Cortex of kidney (tissue), 1 donor: ENCODE measurements at places on chromosomes 6 and 20.

DNA sequence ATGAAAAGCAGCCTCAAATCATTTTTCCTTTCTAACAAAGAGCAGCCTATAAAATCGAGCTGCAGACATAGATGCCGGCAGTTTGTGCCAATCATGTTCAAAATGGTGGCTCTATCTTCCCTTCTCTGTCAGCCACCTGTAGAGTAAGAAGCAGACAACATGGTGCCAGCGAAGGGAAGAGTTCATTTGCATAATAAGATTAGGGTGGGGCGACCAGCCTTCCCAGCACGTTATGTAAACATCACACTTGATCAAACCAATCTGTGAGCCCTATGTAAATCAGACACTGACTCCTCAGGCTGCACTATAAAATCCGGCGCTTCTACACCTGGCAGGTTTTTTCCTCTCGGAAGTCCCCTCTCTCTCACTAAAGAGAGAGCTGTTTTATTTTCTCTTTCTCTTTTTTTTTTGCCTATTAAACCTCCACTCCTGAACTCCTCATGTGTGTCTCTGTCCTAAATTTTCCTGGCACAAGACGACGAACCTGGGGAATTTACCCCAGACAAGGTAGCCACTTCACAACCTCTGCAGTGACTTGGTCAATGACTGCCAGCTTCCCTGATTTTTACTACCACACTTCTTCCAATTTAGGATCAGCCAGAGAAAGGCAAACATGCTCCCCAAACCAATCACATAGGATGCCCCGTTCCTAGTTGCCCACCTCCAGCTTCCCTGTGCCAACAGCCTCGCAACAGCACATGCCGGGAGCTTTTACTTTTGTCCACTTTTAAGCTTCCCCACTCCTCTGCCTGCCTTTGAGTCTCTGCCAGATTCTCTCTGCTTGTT lies 12.9 kb downstream of the TPMT start:
- no peak for DNase-seq

DNA sequence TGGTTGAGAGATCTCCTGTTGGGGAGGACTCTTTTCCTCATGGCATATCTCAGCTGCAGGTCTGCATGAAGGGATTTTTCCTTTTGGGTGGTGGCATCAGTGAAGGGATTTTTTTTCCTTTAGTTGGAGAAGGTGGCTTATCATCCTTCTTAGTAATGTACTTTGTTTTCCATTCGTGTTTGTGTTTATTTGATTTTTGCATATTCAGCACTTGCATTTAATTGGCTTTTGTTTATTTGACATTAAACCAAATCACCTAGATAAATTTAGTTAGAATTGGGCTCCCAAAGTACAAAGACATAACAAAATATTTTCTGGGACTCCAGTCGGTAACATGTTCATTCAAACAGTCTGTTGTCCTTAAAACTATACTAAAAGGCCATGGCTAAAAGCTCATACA lies 56.2 kb upstream of the MANEA start:
- no peak for DNase-seq

GRCh38 chr6:111195656-111196055 lies 108.4 kb downstream of the SLC16A10 start:
- no peak for DNase-seq

DNA sequence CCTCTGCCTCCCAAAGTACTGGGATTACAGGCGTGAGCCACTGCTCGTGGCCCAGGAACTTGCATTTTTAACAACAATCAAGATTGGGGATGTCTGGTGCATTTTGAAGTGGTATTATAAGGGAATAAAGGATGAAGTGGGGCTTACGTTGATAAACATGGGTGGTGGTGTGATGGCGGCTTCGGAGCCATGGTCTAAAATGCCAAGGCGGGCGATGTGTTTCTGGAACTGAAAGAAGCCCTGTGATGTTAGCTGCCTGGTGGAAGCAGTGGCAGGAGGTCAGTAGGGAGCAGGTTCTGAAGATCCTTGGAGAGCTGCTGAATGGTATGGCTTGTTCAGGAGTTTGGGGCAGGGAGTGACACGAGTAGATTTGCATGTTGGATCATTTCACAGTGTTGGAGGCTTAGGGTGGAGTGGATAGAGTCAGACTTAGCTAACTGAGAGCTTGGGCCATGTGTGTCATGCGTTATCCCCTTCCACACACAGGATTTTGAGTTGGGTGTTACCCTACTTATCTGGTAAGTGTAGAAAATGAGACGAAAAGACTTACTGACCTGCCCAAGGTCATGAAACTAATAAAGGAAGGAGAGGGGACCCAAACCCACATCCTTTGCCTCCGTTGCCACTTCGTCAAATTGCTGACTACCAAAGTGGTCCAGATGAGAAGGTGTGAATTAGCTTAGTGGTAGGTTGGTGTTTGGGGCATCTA lies 1.5 kb downstream of the NELFCD start:
- DNase-seq: no peak

DNA sequence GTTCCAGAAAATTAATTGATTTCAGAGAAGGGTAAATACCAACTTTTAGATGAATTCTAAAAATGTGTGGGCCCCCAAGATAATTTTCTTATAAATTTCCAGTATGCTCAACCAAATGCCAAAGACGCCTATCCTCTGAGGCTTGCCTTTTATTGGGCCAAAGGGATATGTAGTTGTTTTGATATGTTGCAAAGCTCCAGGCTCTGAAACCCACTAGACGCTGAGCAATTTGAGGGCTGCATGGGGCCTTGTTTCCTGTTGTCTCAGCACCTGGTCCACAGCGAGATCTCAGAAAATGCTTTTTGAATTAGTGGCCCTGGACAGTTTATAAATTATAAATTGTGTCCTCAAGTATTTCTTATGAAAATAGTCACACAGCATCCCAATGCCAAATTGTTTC lies 397.2 kb downstream of the SAMD5 start:
- no peak for DNase-seq

DNA sequence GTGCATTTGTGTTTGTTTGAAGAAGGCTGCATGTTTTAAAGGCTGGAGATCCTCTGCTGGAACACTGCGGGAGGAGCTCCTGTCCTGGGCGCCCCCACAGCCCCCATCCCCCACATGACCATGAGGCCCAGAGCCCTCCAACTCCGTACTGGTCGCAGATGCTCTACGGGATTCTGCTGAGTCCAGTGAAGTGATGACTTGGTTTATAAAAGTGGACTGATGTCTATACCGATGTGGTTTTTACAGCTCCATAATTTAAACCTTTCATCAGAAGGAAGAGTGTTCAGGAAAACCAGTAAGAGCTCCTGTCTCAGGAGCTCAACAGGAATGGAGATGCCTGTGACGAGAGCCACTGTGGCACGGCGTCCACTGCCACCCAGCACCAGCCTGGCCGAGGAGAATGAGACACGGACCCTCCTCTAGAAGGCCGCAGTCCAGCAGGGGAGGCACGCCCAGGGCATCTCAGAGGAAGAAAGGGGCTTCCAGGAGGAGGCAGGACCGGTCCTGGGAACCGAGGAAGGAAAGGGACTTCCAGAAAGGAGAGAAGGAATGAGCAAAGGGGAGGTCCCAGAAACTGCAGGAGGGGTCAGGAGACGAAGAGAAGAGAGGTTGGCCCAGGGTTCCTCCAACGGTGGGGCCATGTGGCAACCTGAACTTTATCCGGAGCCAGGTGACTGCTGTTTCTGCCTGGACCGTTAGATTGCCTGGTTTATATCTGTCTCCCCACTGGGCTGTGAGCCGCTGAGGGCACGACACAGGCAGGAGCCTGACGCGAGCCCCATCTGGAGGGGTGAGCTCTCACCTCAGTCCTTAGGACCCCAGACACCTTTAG lies 26.9 kb downstream of the BFSP1 start:
- DNase-seq: no peak

- no peak for DNase-seq
These were observed 24.5 kb upstream of the PIM1 start for GRCh38 chr6:37145443-37145842.

GRCh38 chr6:166671434-166672081 lies 44.5 kb upstream of the RPS6KA2 start:
- no peak for DNase-seq

GRCh38 chr6:74892091-74892490 lies 313.8 kb downstream of the COL12A1 start:
- no peak for DNase-seq

DNA sequence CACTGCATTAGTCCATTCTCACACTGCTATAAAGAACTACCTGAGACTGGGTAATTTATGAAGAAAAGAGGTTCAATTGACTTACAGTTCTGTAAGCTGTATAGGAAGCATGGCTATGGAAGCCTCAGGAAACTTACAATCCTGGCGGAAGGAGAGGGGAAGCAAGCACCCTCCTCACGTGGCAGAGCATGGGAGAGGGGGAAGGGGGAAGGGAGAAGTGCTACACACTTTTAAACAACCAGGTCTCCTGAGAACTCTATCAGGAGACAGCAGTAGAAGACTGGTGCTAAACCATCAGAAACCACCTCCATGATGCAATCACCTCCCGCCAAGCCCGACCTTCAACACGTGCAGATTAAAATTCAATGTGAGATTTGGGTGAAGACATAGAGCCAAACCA lies 494.0 kb downstream of the GRIK2 start:
- no peak for DNase-seq

GRCh38 chr6:136887953-136888352 lies 34.1 kb upstream of the SLC35D3 start:
- DNase-seq: no peak

DNA sequence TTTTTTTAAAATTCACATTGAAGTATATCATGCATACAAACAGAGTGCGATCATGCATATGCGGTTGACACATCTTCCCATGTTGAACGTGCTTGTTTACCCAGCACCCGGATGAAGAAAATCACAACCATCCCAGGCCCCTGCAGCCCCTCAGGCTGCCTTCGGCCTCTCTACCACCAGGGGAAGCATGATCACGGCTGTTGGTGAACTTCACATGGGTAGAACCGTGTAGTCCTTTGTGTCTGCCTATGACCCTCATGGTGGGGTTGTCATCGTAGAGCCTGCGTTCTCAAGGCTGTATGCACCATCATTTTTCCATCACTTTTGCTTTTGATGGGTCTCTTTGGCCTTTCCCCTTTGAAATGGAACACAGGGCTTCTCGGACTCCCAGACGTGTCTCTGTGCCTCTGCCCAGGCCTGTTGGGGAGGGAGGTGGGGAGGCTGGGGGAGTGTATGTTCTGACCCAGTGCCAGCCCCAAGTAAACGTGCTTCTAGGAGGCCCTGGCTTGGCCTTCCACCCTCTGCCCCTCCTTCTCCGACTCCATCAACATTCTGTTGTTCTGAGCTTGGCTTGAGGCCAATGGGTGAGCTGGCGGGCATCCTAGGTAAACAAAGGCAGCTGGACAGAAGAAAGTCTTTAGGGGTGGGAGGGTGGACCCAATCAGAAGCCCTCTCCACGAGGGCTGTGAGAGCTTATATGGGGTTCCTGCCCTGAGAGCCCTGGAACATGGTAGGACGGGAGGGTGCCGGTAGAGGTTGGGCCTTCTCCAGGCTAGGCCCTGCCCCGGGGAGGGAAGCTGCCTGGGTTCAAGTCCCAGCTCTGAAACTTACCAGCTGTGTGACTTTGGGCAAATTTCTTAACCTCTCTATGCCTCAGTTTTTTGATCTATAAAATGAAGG lies 39.7 kb downstream of the TGM2 start:
- no peak for DNase-seq

DNA sequence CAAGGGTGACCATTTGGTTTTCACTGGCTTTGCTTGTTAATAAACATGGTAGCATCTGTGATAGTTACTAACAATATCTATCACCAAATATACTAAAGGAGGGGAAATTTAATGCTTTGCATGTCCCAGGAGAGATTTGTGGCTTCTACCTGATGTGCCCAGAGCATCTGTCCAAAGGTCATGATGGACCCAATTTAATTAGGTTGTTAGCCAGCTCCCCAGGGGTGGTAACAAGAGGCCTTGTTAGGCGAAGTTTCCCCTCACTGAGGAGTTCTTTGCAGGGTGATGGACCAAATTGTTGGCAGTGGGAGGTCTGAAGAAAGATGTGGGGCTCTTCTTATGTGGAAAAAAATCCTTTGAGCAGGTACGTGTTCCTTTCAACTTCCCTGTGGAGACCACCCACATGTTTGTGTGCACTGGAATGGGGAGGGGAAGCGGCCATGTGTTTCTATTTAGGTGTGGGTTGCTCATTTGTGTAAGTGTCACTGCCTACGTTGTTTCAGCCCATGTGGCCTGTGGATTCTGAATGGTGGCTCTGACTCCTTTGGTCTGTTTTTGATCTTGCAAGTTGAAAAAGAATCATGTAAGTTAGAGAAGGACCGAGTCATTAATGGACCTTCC lies 137.6 kb downstream of the CLIC5 start:
- DNase-seq: no peak

- DNase-seq: no peak
These were observed 17.9 kb downstream of the MDGA1 start for GRCh38 chr6:37679539-37680476.

DNA sequence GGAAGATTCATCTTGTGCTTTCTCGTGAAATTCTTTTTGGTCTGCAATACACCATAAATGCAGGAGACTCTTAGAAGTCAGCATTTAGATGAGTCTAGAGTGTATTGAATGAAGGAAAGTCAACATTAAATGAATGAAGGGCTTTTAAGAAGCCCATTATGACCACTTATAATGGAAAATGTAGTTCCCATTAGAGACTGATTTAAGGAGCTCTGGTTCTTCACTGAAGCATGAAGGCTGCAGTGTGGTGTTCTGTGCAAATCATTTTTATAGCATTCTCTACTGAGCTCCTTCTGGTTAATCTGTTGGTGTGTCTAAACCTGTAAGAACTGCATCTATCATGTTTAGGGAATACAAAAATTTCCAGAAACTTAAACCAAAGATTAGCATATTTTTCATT lies 19.7 kb downstream of the NCOA7 start:
- DNase-seq: no peak

GRCh38 chr6:32413427-32414047 lies 6.6 kb upstream of the BTNL2 start:
- DNase-seq: no peak

DNA sequence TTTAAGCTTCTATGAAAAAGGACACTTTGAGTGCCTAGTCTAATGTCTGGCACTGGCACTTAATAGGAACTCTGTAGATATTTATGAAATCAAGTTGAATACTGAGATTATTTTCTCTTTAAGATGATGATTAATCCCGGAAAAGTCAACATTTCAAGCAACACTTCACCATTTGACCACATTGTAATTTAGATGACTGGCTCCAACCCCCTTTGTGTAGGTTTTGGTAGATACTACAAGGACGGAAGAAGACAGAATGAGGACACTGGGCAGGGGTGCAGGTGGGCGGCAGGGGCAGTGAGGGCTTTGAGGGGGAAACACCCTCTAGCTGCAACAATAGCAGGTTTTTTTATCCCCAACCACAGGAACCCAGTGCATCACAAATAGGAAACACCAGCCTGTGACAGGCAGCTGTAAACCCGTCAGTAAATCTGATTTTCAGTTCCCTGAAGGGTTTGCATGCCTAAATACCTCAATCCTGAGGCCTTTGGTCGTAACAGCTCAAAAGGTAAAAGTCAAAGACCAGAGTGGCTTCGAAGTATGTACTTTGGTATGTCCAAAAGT lies 4.6 kb downstream of the DTNBP1 start:
- no peak for DNase-seq
